ENCODE measurements at places on chromosomes 3 and 15.
A peak's percentile ranks its signal among the peaks of the same experiment; 100 is the strongest.

GRCh38 chr3:150169330-150169940 is 198.7 kb upstream of the PFN2 start:
- no peak for DNase-seq

- DNase-seq, result no peak
Measured at GRCh38 chr15:85120351-85121113, 138.9 kb downstream of the PDE8A start.

- DNase-seq, result peak; percentile 84
Measured at GRCh38 chr3:33664195-33664594, 53.9 kb downstream of the CLASP2 start.

DNA sequence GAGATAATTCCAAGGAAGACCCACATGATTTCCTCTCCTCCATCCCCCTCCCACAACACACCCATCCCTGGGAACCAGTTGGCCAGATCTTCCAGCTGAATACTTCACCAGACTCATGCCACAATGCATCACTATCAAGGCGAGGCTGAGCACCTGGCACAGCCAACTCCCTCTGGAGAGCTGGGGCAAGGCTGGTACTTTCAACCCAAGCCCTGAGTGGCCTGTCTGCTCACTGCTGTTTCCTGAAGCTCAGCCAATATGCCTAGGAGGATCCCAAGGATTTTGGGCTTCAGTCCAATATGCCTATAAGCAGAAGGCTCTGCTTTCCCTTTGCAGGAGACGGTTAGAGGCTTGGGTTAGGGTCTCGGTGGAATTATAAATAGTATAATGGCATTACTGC is 90.9 kb upstream of the NEO1 start:
- no peak for DNase-seq
